Kidney (tissue), 22 donors: ENCODE measurements at places on chromosomes 7 and 10. TPM values are rescaled to one million over a fixed set of nuclear protein-coding genes. Genes with fewer than 3 reads are reported as not detected.
A peak's percentile ranks its signal among the peaks of the same experiment; 100 is the strongest.

Gene LFNG
- total RNA-seq = 18.4 TPM

Gene MRPL43
- total RNA-seq = 81.5 TPM

DNA sequence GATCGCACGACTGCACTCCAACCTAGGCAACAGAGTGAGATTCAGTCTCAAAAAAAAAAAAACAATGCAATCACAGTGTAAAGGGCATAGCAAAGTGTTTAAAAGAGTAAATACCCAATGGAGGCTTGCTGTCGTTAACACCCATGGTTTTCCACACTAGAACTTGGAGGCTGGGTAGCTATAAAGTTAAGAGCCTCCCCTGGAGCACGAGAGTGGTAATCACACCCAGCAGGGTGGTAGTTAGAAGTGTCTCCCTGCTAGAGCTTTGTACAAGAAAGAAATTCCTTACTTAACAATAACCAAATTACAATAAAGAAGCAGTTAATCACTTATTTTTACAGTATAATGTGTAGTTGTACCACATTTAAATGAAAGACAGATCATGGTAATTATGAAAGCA lies 1078.9 kb downstream of the NRG3 start:
- no peak overlapping the region for H3K4me3 ChIP-seq
- DNase-seq = no peak
- H3K36me3 ChIP-seq = no peaks in the 10 kb centered on the region
- no peaks in the 10 kb centered on the region for H3K27me3 ChIP-seq
- H3K27ac ChIP-seq = no peak overlapping the region
- H3K4me1 ChIP-seq = no peaks in the 10 kb centered on the region

Gene SLC26A5
- 1.2 TPM for total RNA-seq

GRCh38 chr7:99579956-99580777 lies 17.9 kb upstream of the TMEM225B start:
- peaks cover 5% of the 10 kb centered on the region for H3K4me1 ChIP-seq
- peak overlapping the region; percentile 74 for H3K4me3 ChIP-seq
- H3K27ac ChIP-seq = no peak overlapping the region

- H3K27ac ChIP-seq = peak overlapping the region; percentile 67
- DNase-seq = peak; percentile 53
- peaks cover 4% of the 10 kb centered on the region for H3K4me1 ChIP-seq
- H3K36me3 ChIP-seq = no peaks in the 10 kb centered on the region
- no peaks in the 10 kb centered on the region for H3K27me3 ChIP-seq
Measured at GRCh38 chr10:86757113-86757972, 924 bp downstream of the BMPR1A start.

DNA sequence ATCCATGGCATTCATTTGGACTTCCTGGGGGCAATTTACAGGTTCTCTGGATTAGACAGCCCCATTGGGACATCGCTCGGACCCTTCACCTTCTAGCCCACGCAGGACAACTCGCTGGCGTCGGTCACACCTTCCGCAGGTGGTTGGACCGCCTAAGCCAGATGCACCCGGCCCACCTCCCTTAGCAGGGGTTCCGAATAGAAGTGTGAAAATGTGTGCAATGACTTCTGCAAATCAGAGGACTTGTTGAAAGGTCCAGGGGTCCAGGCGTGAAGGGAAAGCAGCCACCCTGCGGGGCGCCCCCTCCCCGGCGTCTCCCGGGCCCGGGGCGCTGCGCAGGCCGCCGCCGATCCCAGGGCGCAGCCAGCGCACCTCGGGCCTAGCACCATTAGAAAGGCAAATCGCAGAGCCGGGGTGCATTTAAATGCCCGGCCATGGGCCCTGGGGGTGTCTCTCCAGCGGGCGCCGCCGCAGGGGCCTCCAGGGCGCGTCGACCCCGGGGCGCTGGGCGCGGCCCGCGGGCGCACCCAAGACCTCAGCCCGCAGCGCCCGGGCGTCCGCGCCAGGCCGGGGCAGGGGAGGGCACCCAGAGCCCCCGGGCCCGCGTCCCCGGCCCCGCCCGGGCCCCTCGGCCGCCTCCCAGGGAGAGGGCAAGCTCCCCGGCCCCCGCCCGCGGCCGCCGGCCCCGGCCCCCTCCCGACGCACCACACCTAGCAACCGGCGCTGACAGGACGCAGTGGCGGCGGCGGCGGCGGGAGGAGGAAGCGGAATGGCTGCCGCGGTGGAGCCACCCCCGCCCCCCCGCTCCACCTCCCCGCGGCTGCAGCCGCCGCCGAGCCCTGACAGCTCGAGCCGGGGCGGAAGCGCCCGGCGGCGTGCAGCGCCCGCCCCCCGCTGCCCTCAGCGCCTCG lies 1.2 kb downstream of the JAZF1 start:
- H3K27ac ChIP-seq = no peak overlapping the region
- H3K36me3 ChIP-seq = no peaks in the 10 kb centered on the region
- no peaks in the 10 kb centered on the region for H3K27me3 ChIP-seq
- no peaks in the 10 kb centered on the region for H3K4me1 ChIP-seq
- peak; percentile 91 for DNase-seq

Gene TMED4
- total RNA-seq = 105 TPM

- DNase-seq = peak; percentile 44
- peaks cover 5% of the 10 kb centered on the region for H3K4me1 ChIP-seq
- H3K27me3 ChIP-seq = no peaks in the 10 kb centered on the region
Measured at GRCh38 chr10:79483948-79484347, 28.4 kb upstream of the EIF5AL1 start.
